Gastroesophageal sphincter (tissue), 4 donors: ENCODE measurements at places on chromosomes 7 and 10.
A peak's percentile ranks its signal among the peaks of the same experiment; 100 is the strongest.

DNA sequence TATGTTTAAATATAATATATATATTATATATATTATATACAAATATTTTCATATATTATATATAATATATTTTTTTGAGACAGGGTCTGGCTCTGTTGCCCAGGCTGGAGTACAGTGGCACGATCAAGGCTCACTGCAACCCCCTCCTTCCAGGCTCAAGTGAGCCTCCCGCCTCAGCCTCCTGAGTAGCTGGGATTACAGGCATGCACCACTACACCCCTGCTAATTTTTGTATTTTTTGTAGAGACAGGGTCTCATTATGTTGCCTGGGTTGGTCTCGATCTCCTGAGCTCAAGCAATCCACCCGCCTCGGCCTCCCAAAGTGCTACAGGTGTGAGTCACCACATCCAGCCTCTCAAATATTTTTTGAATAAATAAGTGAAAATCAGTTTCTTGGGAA, 215.5 kb downstream of the GATA3 start:
- no peak for ATAC-seq

GRCh38 chr7:148650232-148650858, 48.4 kb upstream of the CUL1 start:
- no peak for ATAC-seq

GRCh38 chr10:102384606-102385429, 10.7 kb upstream of the NFKB2 start:
- peak; percentile 61 for ATAC-seq

- no peak for ATAC-seq
These were observed 179.3 kb downstream of the TFEC start for GRCh38 chr7:115851291-115851690.

DNA sequence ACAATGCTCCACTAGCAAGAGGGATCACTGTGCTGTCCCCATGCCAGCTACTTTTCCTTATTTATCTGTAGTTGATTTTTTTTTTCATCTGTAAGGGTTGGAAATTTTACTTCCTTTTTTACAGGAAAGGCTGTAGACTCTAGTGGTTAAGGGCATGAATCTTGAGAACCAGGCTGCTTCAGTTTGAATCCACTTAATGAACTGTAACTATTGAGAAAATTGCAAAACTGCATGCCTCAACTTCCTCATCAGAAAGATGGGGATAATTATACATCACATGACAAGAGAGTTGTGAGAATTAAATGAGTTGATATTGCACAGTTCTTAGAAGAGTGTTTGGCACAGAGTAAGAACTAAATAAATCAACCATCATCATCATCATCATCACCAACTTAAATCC, 106.4 kb upstream of the GSDME start:
- ATAC-seq: no peak

GRCh38 chr10:114931072-114931679, 6.8 kb upstream of the TRUB1 start:
- ATAC-seq: no peak

- no peak for ATAC-seq
These were observed 1.3 kb downstream of the GALNT17 start for GRCh38 chr7:71133232-71133622.

GRCh38 chr7:34486371-34486770, 171.6 kb upstream of the NPSR1 start:
- ATAC-seq: no peak

- ATAC-seq: no peak
These were observed 322.6 kb downstream of the DGKB start for GRCh38 chr7:14579971-14580370.
